ENCODE measurements at places on chromosomes 6 and 20.
A peak's percentile ranks its signal among the peaks of the same experiment; 100 is the strongest.

- no peak for DNase-seq
Observed at GRCh38 chr6:32088487-32089049, 20.6 kb downstream of the TNXB start.

GRCh38 chr6:27867945-27868300 lies 44.3 kb downstream of the OR2B2 start:
- no peak for DNase-seq

GRCh38 chr6:54097753-54098152 lies 13.5 kb upstream of the MLIP start:
- DNase-seq: no peak

DNA sequence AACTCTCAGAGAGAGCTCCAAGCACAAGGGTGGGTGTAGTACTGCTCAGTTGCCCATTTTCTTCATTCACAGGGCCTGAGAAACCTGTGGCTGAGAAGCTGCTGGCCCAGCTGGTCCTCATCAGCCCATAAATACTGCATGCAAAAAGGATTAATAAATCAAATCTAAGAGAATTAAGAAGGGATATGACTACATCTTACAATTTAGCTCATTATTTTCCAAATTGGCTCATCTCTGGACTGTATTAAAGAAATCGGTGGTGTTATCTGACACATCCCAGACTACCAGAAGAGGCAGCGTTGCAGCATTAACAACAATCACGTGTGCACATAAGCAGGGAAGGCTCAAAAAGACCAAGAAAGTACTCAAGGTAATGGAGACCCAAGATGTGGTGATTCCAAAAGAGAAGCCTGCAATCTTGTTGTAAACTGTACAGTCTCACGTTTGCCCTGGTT lies 90.7 kb downstream of the CD24 start:
- no peak for DNase-seq

DNA sequence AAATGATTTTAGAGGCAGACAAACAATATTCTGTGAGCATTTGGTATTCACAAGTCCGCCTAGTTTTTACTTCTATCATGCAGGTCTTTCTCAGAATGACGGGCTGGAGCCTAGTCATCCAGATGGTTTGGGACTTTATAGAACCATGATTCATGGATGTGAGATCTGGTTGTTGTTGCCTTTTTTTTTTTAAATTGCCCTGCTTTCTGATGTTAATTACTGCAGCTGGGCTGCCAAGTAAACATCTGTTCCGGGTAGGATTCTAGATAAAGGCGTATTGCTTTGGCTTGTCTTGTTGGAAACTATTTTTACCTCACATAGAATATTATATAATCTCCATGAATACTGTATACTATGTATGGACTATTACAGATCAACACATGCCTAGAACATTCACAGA lies 58.1 kb downstream of the RNF217 start:
- DNase-seq: no peak

GRCh38 chr6:148414836-148415235 lies 72.2 kb downstream of the SASH1 start:
- no peak for DNase-seq

DNA sequence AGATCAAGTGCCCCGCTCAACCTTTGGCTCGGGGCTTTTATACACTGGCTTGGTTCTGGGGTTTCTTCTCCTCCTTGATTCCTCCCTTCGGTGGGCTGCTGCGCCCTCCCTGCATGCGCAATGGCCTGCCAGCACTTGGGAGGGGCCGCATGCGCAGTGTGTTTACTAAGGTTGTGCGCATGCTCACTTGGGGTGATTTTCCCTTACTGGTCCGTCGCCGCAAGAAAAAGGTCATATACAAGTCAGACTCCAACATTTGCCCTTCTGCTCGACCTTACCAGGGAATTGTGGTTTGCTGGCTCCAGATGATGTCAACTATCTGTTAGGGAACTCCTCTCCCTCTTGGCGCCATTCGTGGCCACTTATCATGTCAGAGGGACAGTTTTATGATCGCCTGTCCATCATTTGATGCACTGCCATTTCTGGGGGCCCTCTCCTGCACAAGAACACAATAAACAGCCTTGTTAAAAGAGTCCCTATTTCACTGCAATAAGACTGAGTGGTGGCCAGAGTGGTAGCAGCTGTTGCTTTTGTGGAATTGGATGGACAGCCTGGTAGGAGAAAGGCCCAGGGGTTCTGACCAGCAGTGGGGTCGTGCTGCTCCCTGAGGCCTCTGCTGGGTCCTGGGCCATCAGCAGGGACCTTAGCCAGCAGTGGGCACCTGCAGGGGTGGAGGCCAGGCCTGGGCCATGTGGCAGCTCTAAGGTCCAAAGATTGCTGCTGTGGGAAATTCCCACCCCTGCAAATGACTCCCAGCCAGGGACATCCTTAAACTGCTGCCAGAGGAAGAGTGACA lies 2.8 kb upstream of the LBP start:
- peak; percentile 50 for DNase-seq

- no peak for DNase-seq
Observed at GRCh38 chr6:8400663-8401062, 34.7 kb downstream of the SLC35B3 start.

DNA sequence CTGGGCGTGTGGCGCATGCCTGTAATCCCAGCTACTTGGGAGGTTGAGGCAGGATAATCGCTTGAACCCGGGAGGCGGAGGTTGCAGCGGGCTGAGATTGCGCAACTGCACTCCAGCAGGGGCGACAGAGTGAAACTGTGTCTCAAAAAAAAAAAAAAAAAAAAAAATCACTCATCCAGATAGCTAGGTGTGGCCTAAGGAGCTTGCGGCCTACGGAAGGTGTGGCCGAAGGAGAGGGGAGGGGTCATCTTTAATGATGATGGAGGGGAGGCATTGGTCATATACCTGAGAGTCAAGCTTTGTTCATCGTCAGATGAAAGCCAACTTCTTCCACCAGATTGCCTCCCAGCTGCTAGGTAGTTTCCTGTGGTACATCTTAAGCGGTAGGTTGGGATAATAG lies 801 bp upstream of the PPARD start:
- DNase-seq: no peak

- DNase-seq: no peak
Observed at GRCh38 chr6:54315656-54316055, 7.4 kb downstream of the TINAG start.

DNA sequence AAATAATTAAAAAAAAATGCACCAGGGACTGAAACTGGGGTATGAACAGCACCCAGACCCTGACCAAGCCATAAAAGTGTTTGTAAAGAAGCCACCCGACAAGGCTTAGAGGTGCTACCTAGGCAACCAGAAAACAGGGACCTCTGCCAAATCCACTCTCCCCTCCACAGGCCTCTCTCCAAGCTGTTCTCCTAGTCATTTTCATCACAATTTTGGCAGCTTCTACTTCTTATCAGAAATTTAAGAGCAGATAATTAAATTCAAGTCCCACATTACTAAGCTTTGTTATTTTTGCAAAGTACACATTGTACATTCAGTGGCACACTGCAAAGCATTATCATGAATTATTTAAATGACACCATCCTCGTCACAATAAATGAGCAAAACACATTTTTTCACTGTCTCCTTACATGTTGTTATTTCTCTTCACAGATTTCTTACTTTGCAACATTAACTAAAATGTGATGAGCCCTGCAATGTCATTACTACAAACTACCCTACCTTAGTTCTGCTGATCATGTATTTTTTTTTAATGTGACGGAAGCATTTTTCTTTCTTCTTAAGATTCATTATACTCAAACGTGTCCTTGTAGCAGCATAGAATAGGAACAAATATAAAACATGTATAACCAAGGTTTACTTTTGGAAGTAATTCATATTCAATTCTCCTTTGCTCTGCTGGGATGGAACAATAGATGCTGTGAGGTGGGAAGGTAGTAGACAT lies 38.1 kb downstream of the ECT2L start:
- DNase-seq: peak; percentile 55

DNA sequence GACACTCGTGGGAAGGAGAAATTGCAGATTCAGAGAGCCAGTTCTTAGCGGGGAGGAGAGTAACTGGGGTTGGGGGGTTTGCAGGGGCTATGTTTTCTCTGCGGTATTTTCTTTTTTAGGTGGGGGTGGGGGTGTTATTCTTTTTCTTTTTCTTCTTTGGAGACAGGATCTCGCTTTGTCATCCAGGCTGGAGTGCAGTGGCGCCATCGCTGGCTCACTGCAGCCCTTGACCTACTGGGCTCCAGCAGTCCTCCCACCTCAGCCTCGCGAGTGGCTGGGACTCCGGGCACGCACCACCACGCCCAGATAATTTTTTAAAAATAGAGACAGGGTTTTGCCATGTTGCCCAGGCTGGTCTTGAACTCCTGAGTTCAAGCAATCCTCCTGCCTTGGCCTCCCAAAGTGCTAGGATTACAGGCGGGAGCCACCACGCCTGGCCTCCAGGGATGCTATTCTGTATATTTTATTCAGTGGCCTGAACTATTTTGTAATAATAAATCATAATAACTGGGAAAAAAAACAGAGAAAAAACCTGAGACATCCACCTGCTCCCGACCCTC lies 57.3 kb downstream of the UBE2V1 start:
- DNase-seq: no peak

DNA sequence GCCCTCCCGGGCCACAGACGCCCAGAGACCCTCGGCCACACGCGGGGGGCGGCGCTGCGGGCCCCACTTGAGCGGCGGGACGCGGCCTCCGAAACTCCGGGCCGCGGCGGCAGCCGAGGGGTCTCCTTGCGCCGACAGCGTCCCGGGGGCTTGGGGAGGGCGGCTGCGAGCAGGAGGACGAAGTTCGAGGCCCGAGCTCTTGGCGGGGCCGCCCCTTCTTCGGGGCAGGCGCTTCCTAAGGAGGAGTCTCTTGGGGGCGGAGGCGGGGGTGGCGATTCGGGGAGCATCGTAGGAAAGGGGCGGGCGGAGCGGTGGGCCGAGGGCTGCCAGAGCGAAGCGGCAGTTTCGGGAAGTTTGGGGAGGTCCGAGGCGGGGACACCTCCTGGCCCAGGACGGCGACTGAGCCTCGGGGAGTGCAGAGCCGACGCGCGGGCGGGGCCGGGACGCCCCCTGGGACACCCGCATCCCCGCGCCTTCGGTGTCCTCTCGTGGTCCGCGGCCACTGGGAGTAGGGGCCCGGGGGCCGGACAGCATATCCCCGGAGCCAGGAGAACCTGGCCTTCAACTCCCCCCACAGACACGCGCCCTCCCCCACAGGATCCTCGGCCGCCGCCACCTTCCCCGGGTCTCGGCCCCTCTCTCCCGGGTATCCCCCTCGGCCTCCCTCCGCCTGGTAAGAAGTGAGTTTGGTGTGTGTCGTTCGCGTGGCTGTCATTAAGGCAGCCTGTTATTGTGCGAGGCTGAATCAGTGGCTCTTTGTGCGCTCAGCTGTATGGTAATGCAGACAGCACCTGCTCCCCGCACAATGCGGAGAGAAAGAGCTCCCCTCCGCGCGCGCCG lies 613 bp upstream of the DLL1 start:
- DNase-seq: peak; percentile 69

DNA sequence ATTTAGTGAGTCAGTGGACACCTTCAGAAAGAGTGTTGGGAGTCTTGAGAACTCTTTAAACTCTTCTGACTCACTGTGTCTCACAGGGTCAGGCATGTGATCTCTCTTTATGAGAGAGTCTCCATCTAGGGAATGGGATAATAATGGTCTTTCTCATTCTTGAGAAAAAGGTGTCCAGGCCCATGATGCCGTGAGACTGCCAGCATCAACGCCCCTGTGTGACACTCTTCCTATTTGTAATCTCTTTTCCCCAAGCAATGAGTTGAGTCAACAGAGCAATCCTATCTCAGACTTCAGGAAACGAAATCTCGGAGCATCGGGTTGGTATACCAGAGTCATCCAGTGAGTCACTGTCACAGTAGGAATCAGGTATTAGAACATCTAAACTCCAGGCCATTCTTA lies 82.3 kb upstream of the BMP2 start:
- no peak for DNase-seq

DNA sequence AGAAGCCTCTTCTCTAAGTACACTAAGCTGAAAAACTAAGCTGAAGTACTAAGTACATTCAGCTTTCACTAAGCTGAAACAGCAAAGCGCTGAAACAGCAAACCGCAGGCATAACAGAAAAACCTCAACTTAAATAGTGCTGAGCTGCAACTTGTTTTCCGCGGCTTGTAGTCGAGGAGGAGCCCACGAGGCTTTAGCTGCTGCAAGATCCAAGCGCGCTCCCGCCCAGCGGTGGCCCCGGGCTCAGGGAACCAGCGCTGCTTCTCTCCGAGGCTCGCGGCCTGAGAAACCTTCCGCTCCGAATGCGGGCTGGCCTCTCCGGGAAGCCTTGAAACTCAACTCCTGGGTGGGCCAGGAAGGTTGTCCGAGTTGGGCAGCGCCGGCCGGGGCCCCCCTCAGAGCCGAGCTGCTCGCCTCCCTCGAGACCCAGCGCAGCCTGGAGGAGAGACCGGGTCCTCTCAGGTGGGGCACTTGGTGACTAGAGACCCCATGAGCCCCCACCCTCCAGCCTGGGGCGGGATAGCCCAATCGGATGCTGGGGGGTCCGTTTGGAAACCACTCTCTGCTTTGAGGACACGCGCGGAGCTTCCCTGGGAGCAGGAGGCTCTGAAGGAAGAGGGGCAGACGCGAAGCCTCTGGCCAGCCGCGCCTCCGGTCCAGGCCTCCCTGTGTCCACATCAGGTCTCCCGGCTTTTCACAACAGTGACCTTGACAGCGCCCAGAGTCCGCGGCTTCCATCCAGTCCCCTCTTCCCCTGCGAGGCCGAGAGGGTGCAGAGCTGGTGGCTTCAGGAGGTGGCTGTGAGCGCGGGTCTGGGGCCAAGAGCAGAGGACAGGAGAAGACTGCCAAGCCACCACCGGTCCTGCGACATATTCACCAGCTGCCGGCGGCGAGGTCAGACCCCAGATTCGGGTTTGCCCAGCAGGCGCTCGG lies 38.1 kb upstream of the HLA-E start:
- no peak for DNase-seq

GRCh38 chr6:71410164-71410566 lies 121.6 kb downstream of the OGFRL1 start:
- DNase-seq: no peak

DNA sequence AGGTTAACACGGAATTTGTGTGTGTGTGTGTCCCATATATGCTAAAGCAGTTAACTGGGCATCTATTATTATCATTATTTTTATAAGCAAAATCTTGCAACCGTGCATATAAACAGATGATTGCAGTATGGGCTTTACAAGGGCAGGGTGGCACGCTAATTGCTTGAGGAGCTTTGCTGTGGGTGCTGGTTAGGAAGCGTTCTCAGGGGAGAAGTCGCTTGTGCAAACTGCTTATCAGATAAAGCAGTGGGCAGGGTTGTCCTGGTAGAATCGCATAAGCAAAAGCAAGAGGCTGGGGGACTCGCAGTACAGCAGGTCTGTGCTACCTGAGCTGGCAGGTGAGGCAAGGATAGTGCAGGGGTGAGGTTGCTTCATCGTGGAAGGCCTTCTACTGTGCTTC lies 9.7 kb upstream of the CCN6 start:
- no peak for DNase-seq

GRCh38 chr20:2305479-2305878 lies 9.7 kb downstream of the TGM3 start:
- DNase-seq: no peak

All from right forelimb (tissue), 1 donor.